ENCODE measurements at places on chromosomes 3 and 15. TPM values are rescaled to one million over a fixed set of nuclear protein-coding genes. Genes with fewer than 3 reads are reported as not detected.

- DNase-seq: no peak
Observed at GRCh38 chr3:53186726-53187125, 25.7 kb downstream of the PRKCD start.

GRCh38 chr15:36344887-36345286 lies 234.5 kb upstream of the CDIN1 start:
- no peak for DNase-seq

DNA sequence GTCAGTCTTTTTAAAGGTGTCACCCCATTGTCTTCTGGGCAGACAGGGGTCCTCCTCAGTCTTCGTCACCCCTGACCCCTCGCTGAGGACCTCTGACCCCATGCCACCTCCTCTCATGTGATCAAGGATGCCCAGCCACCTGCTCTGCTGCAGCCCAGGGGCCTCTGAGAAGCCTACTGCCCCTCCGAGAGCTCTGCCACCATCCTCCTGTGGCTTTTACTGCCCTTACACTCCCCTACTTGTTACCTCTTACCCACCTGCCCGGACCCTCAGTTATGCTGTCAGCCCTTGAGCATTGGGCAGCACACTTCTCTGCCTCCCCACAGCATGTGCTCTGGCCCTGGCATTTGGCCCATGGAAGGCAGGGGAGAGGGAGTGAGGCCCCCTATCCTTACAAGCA lies 123.2 kb downstream of the LRRK1 start:
- DNase-seq: no peak

GRCh38 chr3:174959556-174960065 lies 100.5 kb downstream of the NAALADL2 start:
- DNase-seq: no peak

DNA sequence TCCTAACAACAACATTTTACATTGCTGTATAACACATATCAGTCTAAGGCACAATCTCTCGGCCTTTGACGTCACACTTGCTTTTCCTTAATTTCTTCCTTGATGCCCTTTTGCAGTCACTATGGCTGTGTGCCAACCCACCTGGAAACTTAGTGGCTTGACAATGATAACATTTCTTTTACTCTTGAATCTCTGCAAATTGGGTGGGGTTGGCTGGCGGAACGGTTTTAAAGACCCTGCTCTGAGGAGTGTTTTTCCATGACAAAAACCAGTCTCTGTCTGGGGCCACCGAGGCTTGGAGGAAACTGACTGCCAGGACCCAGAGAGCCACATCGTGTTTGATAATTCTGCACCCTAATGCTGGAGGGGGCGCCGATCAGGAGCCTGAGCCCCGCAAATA lies 115.6 kb downstream of the KLF13 start:
- no peak for DNase-seq

Gene TPRG1
- total RNA-seq: 2.7 TPM

Gene SLC22A13
- 0.17 TPM for total RNA-seq

Gene COL7A1
- 0.63 TPM for total RNA-seq

Gene CCR8
- not detected for total RNA-seq

Gene CCRL2
- not detected for total RNA-seq

Gene NMB
- 16.4 TPM for total RNA-seq

Gene LDHAL6B
- not detected for total RNA-seq
